HepG2 (cell line): ENCODE measurements at places on chromosomes 6 and 20. TPM values are rescaled to one million over a fixed set of nuclear protein-coding genes. Genes with fewer than 3 reads are reported as not detected.

SYNE1 gene
- 5.5 and 6.1 TPM in 2 replicates for polyA plus RNA-seq

WFDC10B gene
- 0.24 TPM in 1 of 2 replicates, not detected in the other for polyA plus RNA-seq

C20orf204 gene
- 22.1 and 27.2 TPM in 2 replicates for polyA plus RNA-seq

ADGB gene
- not detected in 2 replicates for polyA plus RNA-seq

SIRPG gene
- not detected in 2 replicates for polyA plus RNA-seq
